ENCODE measurements at places on chromosomes 3 and 15.

- peak; percentile 84 for DNase-seq
- peaks cover 34% of the 10 kb centered on the region for H3K4me1 ChIP-seq
- peaks cover 4% of the 10 kb centered on the region for H3K36me3 ChIP-seq
- peaks cover 47% of the 10 kb centered on the region for H3K27me3 ChIP-seq
- H3K4me3 ChIP-seq = peak overlapping the region; percentile 7
Observed at GRCh38 chr3:13544293-13544831, 4.6 kb upstream of the FBLN2 start.

DNA sequence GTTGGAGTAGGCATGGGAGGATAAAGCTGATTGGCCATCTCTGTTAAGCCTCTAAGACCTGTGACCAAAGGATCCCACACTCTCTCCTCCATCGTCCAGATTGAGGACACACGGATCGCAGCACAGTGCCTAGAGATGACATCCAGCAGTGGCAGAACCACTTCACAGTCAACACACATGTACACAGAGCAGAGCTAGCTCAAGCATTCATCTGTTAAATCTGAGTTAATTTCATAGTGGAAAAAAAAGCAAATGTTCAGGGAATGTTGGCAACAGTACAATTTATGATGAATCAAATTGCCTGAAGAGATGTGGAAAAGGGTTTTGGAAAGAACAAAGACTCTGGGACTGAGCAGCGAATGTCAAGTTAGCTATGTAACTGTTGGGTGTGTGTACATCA, 108.1 kb upstream of the PLAAT1 start:
- H3K36me3 ChIP-seq = no peaks in the 10 kb centered on the region
- H3K4me3 ChIP-seq = no peak overlapping the region
- DNase-seq = no peak
- no peaks in the 10 kb centered on the region for H3K27me3 ChIP-seq
- H3K4me1 ChIP-seq = no peaks in the 10 kb centered on the region
- no peak overlapping the region for H3K27ac ChIP-seq

DNA sequence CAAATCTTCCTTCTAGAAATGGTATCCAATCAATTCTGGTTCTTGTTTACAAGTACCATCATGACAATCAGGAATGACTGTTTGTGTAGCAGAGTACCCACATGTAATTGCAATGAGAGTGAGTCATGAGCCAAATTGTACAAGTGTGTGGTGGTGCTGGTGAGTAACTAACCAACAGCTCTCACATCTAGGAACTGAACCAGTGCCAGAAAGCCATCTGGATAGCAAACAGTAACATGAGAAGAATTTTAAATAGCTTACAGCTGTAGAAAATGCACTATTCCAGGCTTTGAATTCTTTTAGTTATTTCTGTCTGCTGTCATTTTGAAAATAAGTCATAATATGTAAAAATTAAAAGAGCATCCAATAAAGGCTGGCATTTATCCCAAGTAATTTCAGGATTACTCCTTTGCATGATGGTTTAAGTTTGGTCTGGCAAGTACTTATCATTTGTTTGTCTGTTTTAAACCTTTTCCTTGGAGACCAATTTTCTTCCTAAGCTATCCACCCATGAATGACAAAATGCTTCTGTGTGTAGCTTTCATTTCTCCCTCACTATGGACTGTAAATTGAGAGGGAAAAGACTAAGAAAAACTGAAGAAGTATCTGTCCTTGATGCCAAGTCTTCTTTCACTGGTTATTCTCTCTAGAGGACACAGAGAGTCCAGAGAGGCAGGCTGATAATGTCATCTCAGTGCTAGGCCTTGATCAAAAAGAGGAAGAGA, 60.0 kb downstream of the PIK3CB start:
- H3K4me3 ChIP-seq = no peak overlapping the region
- peaks cover 7% of the 10 kb centered on the region for H3K36me3 ChIP-seq
- no peaks in the 10 kb centered on the region for H3K27me3 ChIP-seq
- H3K27ac ChIP-seq = no peak overlapping the region
- DNase-seq = peak; percentile 57

DNA sequence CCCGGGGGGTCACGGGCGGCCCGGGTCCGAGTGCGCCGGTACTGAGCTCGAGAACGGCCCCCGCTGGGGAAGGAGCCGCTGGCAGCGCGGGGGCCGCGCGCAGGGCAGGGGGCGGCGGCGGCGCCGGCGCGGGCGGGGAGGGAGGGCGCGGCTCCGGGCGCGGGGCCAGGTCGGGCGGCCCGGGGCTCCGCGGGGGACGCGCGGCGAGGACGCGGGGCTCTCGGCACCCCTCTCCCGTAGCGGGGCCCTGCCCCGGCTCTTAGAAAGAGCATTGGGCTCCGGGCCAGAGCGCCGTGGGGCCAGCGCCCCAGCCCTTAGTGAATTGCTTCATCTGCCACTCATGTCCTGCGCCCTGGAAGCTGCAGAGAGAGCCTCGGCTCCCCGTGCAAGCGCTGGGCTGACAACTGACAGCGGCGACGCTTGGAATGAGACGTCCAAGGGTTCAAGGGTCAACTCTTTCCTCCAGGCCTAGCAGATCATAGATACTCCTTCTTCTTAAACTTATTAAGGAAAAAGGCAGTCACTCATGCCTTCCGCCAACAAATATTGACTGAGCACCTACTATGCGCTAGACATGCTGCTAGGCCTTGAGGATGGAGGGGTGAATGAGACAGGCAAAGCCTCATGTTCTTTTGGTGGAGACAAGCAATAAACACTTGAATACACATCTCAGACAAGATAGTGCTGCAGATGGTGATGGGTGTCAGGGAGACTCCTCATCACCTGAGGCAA, 140.8 kb downstream of the SMAD6 start:
- H3K27me3 ChIP-seq = peaks cover 41% of the 10 kb centered on the region
- H3K4me1 ChIP-seq = no peaks in the 10 kb centered on the region
- H3K27ac ChIP-seq = no peak overlapping the region
- H3K36me3 ChIP-seq = no peaks in the 10 kb centered on the region
- no peak for DNase-seq

GRCh38 chr3:108250626-108251025, 28.4 kb upstream of the IFT57 start:
- H3K27me3 ChIP-seq = no peaks in the 10 kb centered on the region
- H3K4me3 ChIP-seq = no peak overlapping the region
- H3K4me1 ChIP-seq = peaks cover 22% of the 10 kb centered on the region
- peaks cover 13% of the 10 kb centered on the region for H3K36me3 ChIP-seq

DNA sequence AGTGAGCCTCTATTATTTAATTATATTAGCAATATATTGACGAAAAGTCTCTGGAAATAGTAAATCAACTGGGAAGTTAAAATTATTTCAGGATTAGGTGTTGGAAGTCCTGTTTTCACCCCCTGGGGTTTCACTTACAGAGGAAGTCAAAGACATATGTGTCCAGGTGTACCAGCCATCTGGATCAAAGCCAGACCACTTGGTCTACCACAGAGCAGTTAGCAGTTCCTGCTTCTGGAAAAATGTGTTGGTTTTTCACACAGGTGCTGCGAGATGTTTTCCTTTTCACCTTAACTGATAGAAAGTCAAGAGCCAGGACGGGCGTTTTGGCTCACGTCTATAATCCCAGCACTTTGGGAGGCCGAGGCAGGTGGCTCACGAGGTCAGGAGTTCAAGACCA, 13.1 kb downstream of the MME start:
- no peak overlapping the region for H3K4me3 ChIP-seq
- no peak overlapping the region for H3K27ac ChIP-seq
- no peaks in the 10 kb centered on the region for H3K27me3 ChIP-seq
- H3K4me1 ChIP-seq = no peaks in the 10 kb centered on the region
- H3K36me3 ChIP-seq = no peaks in the 10 kb centered on the region

GRCh38 chr15:26882112-26882511, 15.2 kb downstream of the GABRA5 start:
- no peaks in the 10 kb centered on the region for H3K27me3 ChIP-seq
- no peaks in the 10 kb centered on the region for H3K4me1 ChIP-seq
- no peak overlapping the region for H3K27ac ChIP-seq
- no peak for DNase-seq

DNA sequence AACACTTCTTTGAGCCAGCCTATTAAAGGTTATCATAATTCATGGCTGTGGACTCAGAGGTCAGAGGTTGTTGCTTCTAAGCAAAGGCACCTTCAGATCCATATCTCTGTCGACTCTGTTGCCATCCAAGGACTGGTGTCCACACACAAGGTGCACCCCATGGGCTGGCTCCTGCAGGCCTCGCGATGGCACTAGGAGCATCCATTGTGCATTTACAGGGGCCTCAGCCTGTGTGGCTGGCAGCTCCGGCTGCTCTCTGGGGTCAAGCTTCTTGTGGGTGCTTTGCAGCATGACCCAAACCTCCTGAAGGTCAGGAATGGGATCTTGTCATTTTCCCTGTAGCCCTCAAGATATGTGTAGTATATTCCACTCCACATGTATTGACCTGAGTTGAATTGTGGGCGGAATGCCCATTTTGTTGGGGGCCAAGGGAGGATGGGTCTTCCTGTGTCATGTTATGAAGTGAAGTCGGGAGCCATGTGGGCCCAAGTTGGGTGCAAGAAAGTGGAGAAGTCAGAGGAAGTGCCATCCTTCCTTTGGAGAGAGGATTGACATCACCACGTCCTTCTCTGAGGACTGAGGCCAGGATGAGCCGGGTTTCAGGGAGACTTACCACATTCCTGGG, 43.9 kb downstream of the CHDH start:
- H3K4me1 ChIP-seq = no peaks in the 10 kb centered on the region
- no peak for DNase-seq
- H3K27ac ChIP-seq = no peak overlapping the region
- H3K36me3 ChIP-seq = no peaks in the 10 kb centered on the region
- peaks cover 11% of the 10 kb centered on the region for H3K27me3 ChIP-seq

GRCh38 chr3:27357665-27358258, 11.4 kb downstream of the NEK10 start:
- no peak overlapping the region for H3K4me3 ChIP-seq
- H3K36me3 ChIP-seq = no peaks in the 10 kb centered on the region
- peaks cover 27% of the 10 kb centered on the region for H3K4me1 ChIP-seq
- peak; percentile 80 for DNase-seq

GRCh38 chr3:169237201-169237600, 426.3 kb downstream of the MECOM start:
- no peaks in the 10 kb centered on the region for H3K4me1 ChIP-seq
- no peak overlapping the region for H3K27ac ChIP-seq
- DNase-seq = no peak
- no peak overlapping the region for H3K4me3 ChIP-seq

DNA sequence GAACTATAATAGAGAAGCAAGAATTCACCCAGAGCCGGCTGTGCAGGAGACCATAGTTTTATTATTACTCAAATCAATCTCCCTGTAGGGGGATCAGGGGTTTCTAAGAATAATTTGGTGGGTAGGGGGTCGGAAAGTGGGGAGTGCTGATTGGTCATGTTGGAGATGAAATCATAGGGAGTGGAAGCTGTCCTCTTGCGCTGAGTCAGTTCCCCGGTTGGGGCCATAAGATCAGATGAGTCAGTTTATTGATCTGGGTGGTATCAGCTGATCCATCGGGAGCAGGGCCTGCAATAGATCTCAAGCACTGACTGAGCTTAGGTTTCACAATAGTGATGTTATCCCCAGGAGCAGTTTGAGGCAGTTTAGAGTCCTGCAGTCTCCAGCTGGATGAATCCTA, 97.0 kb upstream of the SNRPN start:
- no peaks in the 10 kb centered on the region for H3K4me1 ChIP-seq
- no peak overlapping the region for H3K4me3 ChIP-seq
- peak overlapping the region; percentile 30 for H3K27ac ChIP-seq
- DNase-seq = no peak
- H3K36me3 ChIP-seq = no peaks in the 10 kb centered on the region
- no peaks in the 10 kb centered on the region for H3K27me3 ChIP-seq

DNA sequence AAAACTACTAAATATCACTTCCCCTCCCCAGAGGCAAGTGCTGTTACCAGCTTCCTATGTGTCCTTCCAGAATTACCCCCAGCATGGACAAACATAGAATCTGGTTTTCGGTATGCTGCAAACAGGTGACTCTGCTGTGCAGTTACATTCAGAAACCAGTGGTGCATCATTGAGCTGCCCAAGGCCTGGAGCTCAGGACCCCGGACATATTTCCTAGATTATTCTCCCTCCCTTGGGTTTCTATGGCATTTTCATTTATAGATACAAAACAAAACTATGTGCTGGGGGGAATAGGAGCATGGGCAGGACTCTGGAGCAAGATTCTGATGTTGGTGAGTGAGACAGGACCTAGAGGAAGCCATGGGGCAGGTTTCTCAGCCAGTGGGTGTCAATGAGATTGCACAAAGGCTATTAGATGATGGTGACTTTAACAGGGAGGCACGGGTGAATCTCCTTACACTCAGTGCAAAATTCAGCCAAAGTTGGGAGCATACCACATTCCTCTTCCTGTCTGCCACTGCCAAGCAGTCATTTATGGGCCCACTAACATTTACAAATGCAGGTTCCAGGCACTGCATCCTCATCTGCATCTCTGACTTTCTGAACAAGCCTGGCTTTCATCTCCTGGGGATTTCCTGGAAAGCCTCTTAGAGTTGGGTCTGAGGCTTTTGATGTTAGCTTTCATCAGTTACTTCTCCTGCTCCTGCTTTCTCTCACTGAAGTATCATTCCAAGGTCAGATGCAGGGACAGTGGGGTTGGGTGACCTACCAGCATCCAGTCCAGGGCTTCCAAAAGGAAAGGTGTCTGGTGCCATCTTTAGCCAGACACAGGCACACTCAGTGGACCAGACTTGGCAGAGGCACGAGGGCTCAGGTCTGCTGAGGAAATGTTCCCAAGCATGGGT, 44.5 kb downstream of the CMTM7 start:
- no peaks in the 10 kb centered on the region for H3K27me3 ChIP-seq
- H3K4me1 ChIP-seq = peaks cover 84% of the 10 kb centered on the region
- no peak overlapping the region for H3K4me3 ChIP-seq
- peak; percentile 45 for DNase-seq

DNA sequence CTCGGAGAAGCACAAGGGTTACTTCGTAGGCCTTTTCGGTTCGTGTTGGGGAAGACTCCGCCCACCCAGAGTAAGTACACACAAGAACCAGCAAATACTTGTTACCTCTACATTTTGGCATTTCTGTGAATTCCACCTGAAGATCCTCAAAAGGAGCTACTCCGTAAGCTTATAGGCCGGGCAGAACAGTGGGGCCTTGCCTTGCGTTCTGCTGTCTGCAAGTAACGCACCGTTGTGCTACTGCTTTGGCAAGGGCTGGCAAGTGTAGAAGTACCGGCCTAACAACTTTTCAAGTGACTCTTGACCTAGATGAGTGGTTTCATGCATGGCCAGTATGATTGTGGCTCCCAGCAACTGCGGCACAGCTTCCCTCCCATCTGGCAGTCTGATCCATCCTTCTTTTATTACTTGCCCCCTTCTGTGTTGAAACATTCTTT, 6.4 kb upstream of the DNAAF4 start:
- no peak overlapping the region for H3K4me3 ChIP-seq
- no peak overlapping the region for H3K27ac ChIP-seq
- DNase-seq = no peak
- no peaks in the 10 kb centered on the region for H3K4me1 ChIP-seq
- peaks cover 9% of the 10 kb centered on the region for H3K27me3 ChIP-seq

GRCh38 chr3:11136830-11137626, 17.3 kb upstream of the HRH1 start:
- peaks cover 15% of the 10 kb centered on the region for H3K27me3 ChIP-seq
- peaks cover 1% of the 10 kb centered on the region for H3K36me3 ChIP-seq
- no peak overlapping the region for H3K27ac ChIP-seq
- H3K4me1 ChIP-seq = peaks cover 22% of the 10 kb centered on the region

GRCh38 chr15:25065876-25066275, 111.1 kb downstream of the SNRPN start:
- H3K4me3 ChIP-seq = no peak overlapping the region
- no peaks in the 10 kb centered on the region for H3K4me1 ChIP-seq
- H3K27ac ChIP-seq = no peak overlapping the region
- peaks cover 93% of the 10 kb centered on the region for H3K36me3 ChIP-seq

Measured in activated CD8-positive, alpha-beta memory T cell treated with anti-CD3 and anti-CD28 coated beads, Interleukin-2, amount 10 ng/mL, durations not matched to agents 7 days and 5 days (primary cell).